ENCODE measurements at places on chromosomes 5 and 9. TPM values are rescaled to one million over a fixed set of nuclear protein-coding genes. Genes with fewer than 3 reads are reported as not detected.

ITGA1 gene
- 303 TPM for total RNA-seq

GDA gene
- 5.4 TPM for total RNA-seq

PCSK1 gene
- 0.37 TPM for total RNA-seq

DNA sequence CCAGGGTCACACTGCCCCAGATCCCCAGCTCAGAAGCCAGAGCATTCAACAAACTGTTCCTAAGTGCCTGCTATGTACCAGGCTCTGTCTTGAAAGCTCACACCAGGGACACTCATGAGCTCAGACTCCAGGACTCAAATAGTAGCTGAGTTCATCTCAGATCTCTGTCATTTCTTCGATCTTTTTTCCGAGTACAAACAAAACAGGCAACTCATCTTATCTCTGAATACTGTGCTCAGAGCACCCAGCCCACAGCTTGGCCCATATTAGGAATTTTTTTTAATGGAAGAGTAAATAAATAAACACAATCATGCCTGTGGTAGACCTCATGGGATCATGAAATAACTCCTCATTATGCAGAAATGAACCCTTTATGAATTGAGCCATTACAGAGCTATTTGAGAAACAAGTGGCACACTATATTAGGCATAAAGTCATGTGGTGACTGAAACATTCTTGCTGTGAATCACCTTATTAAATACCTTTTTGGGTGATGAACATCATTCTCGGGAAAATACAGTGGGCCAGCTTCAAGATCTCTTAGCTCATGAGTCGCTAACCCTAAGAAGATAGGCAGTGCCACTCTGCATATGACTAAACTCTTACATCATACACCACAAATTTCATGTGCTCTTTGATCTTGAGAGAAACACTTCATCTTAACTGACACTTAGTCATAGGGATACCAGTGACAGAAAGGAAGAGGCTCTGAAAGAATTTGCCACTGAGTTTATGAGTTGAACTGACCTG lies 9.9 kb downstream of the SH3RF2 start:
- DNase-seq: no peak

- DNase-seq: no peak
Measured at GRCh38 chr9:134619983-134620661, 21.5 kb upstream of the COL5A1 start.

DNA sequence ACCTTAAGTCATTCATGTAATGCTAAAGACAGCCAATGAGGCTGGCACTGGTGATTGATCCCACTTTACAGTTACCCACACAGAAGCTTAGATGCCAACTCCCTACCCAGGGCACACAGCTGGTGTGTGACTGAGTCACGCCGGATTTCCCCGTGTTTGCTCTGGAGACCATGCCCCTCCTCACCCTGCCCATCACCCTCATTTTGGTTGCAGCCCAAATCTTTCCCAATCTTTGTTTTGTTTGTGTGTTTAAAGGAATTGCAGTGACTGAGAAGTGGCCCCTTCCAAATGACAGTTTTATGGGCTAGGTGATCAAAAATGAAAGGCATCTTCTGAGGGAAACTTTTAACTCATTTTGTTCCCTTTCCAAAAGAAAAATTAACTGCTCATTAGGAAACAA lies 10.9 kb downstream of the FBXL7 start:
- DNase-seq: no peak

- peak; percentile 11 for DNase-seq
Measured at GRCh38 chr9:35553670-35554543, 51.2 kb upstream of the TESK1 start.

DNA sequence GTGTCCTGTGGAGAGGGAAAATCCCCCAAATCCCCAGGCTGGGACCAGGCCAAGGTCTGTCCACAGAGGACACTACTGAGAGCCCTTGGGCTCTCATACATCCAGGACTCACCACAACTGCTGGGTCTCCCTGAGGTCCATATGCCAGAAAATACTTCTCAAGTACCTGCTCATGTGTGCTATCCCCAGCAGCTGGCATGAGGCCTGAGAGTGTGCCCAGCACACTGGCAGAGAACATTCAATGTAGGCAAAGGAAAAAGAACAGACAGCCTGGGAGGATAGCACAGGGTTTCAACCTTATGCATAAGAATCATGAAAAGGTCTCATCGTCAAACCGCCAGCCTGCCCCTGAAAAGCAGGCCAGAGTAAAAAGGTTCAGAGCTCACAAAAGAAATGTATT lies 154.1 kb upstream of the TAS2R1 start:
- no peak for DNase-seq

- no peak for DNase-seq
Measured at GRCh38 chr9:19694601-19695000, 94.2 kb downstream of the SLC24A2 start.

DNA sequence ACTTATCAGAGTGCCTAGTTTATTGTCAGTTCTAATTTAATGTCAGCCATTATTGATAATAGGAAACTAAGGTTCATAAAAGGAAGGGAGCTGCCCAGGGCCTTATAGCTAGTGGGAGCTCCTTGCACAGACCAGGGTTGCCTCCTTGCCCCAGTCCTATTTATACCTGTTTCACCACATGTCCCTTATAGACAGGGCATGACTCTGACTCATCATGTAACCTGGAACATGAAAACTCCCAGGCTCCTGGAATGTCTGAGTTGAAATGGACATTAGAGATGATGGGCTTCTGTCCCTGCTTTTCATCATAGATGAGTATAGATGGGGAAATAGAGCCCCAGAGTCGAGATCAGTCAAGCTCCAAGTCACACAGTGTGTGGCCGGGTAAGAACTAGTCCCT lies 21.1 kb downstream of the FAT2 start:
- DNase-seq: no peak

GRCh38 chr5:160923936-160924710 lies 72.1 kb upstream of the ATP10B start:
- DNase-seq: peak; percentile 66

DNA sequence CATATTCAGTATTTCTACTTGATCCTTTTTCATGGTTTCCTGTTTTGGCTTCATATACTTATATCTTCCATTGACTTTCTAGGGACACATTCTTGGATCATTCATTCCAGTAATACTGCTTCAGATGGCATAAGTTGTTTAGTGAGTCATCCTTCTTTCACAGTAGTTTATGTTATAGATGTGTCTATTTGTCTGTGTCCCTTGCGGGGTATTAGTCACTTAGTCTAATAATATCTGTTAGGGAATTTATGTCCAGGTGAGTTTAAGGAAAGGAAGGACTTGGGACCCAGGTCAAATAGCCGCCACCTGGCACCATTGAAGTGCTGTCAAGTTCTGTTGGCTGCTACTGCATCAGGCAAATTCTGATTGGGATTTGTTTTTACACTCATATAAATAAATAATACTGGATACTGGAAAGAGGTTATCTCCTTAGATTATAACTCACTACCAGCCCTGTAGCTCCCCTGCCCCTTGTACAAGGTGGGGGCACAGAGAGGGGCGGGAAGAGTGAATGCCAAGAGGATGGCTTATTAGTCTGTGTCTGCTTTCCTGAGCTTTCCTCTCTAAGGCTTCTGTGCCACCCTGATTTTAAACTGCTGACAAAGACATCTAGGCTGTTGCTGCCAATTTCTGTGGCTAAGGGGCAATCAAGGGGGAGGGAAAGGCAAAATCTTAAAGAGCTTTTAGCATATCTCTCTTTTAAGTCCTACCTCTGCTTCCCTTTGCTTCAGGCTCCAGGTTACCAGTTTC lies 64.9 kb downstream of the CDC42SE2 start:
- no peak for DNase-seq

- DNase-seq: no peak
Measured at GRCh38 chr9:21119093-21119770, 22.4 kb downstream of the IFNW1 start.
